ENCODE measurements at places on chromosomes 2 and 18.

GRCh38 chr2:42254186-42254895 is 85.2 kb downstream of the EML4 start:
- peaks cover 33% of the 10 kb centered on the region for H3K36me3 ChIP-seq
- no peaks in the 10 kb centered on the region for H3K27me3 ChIP-seq
- DNase-seq, result no peak
- no peak overlapping the region for H3K27ac ChIP-seq

GRCh38 chr2:168286535-168286934 is 39.1 kb upstream of the STK39 start:
- no peak overlapping the region for H3K4me3 ChIP-seq
- no peaks in the 10 kb centered on the region for H3K27me3 ChIP-seq
- H3K4me1 ChIP-seq, result no peaks in the 10 kb centered on the region
- H3K36me3 ChIP-seq, result no peaks in the 10 kb centered on the region
- no peak for DNase-seq
- H3K27ac ChIP-seq, result no peak overlapping the region

DNA sequence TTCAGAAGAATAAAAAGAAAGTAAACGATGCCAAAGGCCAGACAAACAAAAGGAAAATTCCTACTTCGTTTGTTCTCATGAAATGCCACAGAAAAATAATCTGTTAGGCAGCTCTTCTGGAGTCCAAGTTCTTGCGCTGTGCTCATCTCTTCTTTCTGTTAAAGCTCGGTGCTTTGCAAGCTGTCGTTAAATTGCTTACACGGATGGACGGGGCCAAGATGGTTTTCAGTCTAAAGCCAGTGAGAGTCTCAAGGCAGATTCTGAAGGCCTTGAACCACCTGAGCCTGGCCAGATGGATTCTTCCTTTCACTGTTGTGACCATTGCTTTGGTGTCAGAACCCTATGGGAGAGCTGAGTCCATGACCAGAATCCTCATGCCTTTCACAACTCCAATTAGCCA is 97.6 kb upstream of the RMDN2 start:
- no peaks in the 10 kb centered on the region for H3K36me3 ChIP-seq
- peaks cover 15% of the 10 kb centered on the region for H3K4me1 ChIP-seq
- DNase-seq, result no peak
- no peak overlapping the region for H3K4me3 ChIP-seq

DNA sequence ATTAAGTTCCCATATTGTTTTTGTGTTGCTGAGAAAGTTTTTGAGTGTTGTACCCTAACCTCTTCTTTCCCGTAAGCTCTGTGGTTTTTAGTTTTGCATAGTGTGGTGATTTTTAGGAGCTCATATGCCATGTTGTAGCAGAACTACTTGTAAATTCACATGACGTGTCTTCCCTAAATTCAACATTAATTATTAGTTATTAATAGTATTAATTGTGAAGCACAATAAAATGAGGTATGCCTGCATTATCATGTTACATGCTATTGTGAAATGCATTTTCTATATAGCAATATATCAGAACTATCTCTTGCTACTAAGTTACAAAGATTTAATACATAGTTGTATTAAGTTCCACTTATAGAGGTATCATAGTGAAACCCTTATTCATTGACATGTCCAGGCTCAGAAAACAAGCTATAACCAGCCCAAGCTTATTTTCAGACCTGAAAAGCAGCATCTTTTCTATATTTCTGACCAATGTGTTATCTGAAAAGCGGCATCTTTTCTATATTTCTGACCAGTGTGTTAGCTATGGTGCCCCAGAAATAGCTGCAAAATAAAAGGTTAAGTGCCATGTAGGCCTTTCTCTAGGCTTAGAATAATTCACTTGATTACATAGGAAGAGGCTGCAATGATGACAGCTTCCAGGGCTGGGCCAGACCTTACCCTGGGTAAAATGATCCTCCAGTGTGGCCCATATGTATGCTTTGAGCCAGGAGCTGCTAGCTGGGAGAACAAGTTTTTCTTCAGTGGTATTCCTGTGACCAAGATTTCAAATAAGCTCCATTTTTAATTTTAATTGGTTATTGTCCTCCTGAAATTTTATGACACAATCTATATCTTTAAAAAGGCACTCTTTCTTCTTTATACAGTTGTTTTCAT is 21.6 kb downstream of the EPAS1 start:
- no peak for DNase-seq
- no peak overlapping the region for H3K27ac ChIP-seq
- no peaks in the 10 kb centered on the region for H3K36me3 ChIP-seq
- H3K4me1 ChIP-seq, result peaks cover 6% of the 10 kb centered on the region
- no peak overlapping the region for H3K4me3 ChIP-seq

- DNase-seq, result no peak
- H3K27ac ChIP-seq, result no peak overlapping the region
- H3K4me1 ChIP-seq, result peaks cover 7% of the 10 kb centered on the region
- H3K4me3 ChIP-seq, result no peak overlapping the region
These were observed 196.4 kb upstream of the HDAC4 start for GRCh38 chr2:239597216-239597615.

DNA sequence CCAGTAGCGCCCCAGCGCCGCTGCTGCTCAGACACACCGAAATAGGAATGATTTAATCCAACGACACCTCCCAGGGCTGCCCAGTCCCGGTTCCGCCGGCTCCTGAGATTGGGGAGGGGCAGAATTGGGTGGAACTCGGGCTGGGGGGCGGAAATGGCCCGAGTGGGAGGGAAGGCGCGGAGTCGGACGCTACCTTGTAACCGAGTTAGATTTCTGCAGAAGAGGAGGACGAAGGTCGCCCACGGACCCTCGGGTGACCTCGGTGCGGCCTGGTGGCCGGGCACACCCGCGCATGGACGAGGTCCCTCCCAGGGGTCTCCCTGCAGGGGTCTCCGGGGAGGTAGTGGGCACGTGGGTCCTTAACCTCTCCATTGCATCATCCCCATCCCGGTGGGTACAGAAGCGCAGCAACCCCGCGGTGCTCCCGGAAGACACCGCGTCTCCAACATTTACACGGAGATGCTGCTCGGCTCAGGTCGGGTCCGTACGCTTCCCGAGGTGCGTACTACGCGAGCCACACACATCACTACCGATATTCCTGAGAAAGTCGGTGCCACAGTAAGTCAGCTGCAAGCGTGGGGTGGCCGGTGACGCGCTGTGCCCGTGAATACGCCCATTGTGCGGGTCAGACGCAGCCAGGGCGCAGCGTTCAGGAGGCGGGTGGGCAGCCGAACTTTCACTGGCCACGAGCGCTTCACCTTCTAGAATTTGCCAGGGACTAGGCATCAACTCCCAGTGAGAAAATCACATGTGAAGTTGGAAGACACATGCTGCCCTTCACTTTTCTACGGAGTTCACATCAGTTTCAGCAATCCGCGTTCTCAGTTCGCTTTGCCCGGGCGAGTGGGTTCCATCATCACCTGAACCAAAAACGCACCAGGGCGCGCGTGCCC is 3.0 kb downstream of the ZNF516 start:
- peak overlapping the region; percentile 90 for H3K4me3 ChIP-seq
- peaks cover 28% of the 10 kb centered on the region for H3K4me1 ChIP-seq
- peak overlapping the region; percentile 85 for H3K27ac ChIP-seq
- DNase-seq, result peak; percentile 47

- H3K4me1 ChIP-seq, result peaks cover 7% of the 10 kb centered on the region
- H3K27me3 ChIP-seq, result peaks cover 7% of the 10 kb centered on the region
- no peak for DNase-seq
These were observed 92.0 kb upstream of the BOD1L2 start for GRCh38 chr18:57054891-57055290.

DNA sequence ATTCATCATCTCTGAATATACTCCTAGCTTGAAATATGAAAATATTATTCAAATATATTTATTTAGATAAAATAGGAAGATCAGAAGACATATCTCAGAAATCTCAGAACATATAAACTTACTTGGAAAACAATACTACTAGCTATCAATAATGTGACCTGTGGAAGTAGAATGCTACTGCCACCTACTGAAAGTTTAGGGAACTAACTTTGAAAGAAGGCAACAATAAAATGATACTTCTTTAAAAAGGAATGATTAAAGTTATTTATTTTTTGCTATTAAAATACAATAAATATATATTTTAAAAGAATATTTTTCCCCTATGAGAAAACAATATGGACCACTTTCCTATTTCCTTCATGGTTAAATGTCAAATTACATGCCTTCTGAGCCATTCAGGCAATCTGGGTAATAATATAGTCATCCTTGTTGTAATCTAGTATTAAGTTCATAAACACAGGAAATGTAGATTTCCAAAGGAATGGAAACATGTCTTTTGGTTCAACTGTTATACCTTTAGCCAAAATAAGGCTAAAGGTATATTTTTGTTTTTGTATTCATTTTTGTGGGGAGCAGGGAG is 26.0 kb downstream of the ACADL start:
- no peaks in the 10 kb centered on the region for H3K4me1 ChIP-seq
- no peaks in the 10 kb centered on the region for H3K36me3 ChIP-seq
- no peak overlapping the region for H3K4me3 ChIP-seq
- H3K27ac ChIP-seq, result no peak overlapping the region
- no peak for DNase-seq

- H3K27ac ChIP-seq, result no peak overlapping the region
- H3K4me1 ChIP-seq, result no peaks in the 10 kb centered on the region
- no peaks in the 10 kb centered on the region for H3K36me3 ChIP-seq
- no peak for DNase-seq
- no peak overlapping the region for H3K4me3 ChIP-seq
These were observed 777.6 kb upstream of the SOX11 start for GRCh38 chr2:4914551-4914950.

DNA sequence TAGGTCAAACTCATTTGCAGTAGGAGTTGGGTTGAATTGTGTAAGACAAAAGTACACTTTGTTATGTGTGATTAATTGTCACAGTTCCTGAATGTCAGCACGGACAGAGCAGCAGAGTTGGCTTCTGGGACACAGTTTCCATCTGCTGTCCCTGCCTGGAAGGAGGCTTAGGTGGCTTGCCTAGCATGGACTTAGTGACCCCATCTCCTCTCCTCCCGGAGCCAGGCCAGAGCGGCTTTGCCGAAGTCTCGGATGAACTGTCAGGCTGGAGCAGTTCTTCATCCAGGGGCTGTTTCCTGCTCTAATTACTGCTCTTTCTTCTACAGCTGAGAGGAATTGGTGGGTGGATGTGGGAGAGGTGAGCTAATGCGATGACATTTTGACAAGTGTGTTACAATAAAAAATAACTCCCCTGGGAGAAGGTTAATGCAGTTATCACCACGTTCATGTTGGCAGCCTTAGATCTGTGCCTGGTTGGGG is 102.0 kb downstream of the SH3RF3 start:
- H3K4me3 ChIP-seq, result no peak overlapping the region
- peaks cover 18% of the 10 kb centered on the region for H3K4me1 ChIP-seq
- DNase-seq, result peak; percentile 15
- peak overlapping the region; percentile 15 for H3K27ac ChIP-seq

DNA sequence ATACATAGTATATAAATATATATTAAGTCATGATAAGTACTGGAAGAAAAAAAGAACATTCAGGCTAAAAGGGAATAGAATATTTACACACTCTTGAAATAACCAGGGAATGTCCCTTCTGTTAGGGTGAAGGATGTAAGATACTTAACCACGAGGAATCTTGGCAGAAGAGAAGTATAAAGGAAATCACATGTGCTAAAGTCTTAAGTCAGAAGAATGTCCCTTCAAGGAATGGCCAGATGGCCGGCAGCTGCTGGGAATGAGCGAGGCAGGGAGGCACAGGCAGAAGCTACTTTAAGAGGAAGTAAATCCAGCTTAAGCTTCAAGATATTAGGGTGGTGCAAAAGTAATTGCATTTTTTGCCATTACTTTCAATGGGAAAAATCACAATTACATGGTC is 5.5 kb downstream of the CCDC102B start:
- H3K27me3 ChIP-seq, result no peaks in the 10 kb centered on the region
- no peak overlapping the region for H3K27ac ChIP-seq
- H3K4me3 ChIP-seq, result no peak overlapping the region
- no peaks in the 10 kb centered on the region for H3K4me1 ChIP-seq

DNA sequence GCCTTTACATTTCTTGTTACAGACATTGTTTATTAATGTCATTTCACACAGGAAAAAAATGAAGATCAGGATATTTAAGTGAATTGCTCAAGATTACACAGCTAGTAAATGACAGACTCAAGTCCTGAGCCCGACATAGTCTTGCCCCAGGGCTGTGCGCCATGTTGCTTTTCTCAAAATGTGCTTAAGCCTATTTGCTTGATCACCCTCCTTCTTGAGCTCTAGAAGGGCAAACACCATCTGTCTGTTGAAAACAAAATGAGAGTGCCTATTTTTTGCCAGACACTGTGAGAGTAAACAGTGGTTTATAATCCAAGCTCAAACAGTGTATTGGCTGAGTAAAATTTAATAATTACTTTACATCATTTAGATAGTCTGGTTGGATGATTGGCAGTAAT is 34.8 kb upstream of the HNMT start:
- no peaks in the 10 kb centered on the region for H3K27me3 ChIP-seq
- no peak overlapping the region for H3K27ac ChIP-seq

DNA sequence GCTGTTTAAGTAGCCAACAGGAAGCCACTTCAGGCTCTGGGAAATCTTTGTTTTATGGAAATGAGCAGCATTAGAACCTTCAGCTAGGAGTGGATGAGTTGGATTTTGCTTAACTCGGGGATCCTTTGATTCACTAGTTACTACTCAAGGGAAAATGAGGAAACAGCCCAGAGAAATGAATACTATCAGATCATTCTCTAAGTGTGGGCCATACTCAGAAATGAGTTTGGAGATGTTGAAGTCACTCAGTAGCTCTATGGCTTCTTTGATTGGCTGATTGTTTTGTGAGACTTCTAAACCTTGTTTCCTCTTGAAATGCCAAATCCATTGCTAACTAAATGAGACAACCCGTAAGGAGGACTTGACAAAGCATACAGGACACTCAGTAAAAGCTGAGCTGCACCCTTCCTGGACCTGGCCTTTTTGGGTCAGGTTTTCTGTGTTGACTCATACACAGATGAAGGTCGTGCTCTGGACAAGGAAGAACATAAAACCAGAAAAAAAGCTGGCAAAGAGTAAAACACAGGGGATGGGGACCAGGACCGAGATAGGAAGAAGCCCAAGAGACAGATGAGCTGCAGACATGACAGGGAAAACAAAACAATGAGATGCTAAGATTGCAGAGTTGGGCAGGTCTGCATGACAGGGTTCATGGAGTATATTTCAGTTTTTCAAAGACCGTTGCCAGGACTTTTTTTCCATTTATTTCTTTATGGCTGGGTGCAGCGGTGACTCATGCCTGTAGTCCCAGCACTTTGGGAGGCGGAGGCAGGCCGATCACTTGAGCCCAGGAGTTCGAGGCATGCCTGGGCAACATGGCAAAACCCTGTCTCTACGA is 41.6 kb downstream of the INO80C start:
- no peak overlapping the region for H3K27ac ChIP-seq
- H3K27me3 ChIP-seq, result peaks cover 1% of the 10 kb centered on the region
- H3K4me1 ChIP-seq, result no peaks in the 10 kb centered on the region
- no peaks in the 10 kb centered on the region for H3K36me3 ChIP-seq
- no peak for DNase-seq

- H3K4me3 ChIP-seq, result no peak overlapping the region
- no peaks in the 10 kb centered on the region for H3K27me3 ChIP-seq
- no peak overlapping the region for H3K27ac ChIP-seq
- DNase-seq, result no peak
These were observed 153.7 kb upstream of the VRK2 start for GRCh38 chr2:57892920-57893319.

GRCh38 chr2:47905386-47906156 is 727 bp downstream of the FBXO11 start:
- no peaks in the 10 kb centered on the region for H3K27me3 ChIP-seq
- peaks cover 27% of the 10 kb centered on the region for H3K4me1 ChIP-seq
- peak; percentile 67 for DNase-seq
- H3K36me3 ChIP-seq, result peaks cover 8% of the 10 kb centered on the region
- peak overlapping the region; percentile 97 for H3K27ac ChIP-seq
